ENCODE measurements at places on chromosomes 4 and X. TPM values are rescaled to one million over a fixed set of nuclear protein-coding genes. Genes with fewer than 3 reads are reported as not detected.

Gene GPR50
- total RNA-seq: not detected

Gene SPRY1
- total RNA-seq: 14.4 TPM

Gene SLC9A6
- total RNA-seq: 95.2 TPM

Gene CCDC110
- 0.94 TPM for total RNA-seq

Gene TECRL
- 0.31 TPM for total RNA-seq

Gene ZNF718
- total RNA-seq: 53.5 TPM

Gene LUZP4
- total RNA-seq: not detected

Gene SRPX
- total RNA-seq: 0.31 TPM

Gene CYSLTR1
- 0.63 TPM for total RNA-seq

Gene SLC26A1
- total RNA-seq: 6.3 TPM

Gene TMEM35A
- 67.3 TPM for total RNA-seq

Gene ADGRG4
- not detected for total RNA-seq

Gene PNMA5
- 2.8 TPM for total RNA-seq

Measured in parietal lobe (tissue), 2 donors.